ENCODE measurements at places on chromosomes 2 and 18. TPM values are rescaled to one million over a fixed set of nuclear protein-coding genes. Genes with fewer than 3 reads are reported as not detected.

OTOF gene
- not detected for polyA plus RNA-seq

CHRNG gene
- polyA plus RNA-seq: not detected

ICA1L gene
- 1.8 TPM for polyA plus RNA-seq

CHRNA1 gene
- polyA plus RNA-seq: 0.32 TPM

SCN7A gene
- polyA plus RNA-seq: 0.23 TPM

WDR12 gene
- polyA plus RNA-seq: 16.4 TPM

SLC40A1 gene
- polyA plus RNA-seq: 87.3 TPM

FLACC1 gene
- polyA plus RNA-seq: not detected

Measured in sigmoid colon (tissue), 7 donors.